NCI-H1105 treated with DMSO at 0.1 percent for 48 hours (cell line): ENCODE measurements at places on chromosomes 5 and 9.

DNA sequence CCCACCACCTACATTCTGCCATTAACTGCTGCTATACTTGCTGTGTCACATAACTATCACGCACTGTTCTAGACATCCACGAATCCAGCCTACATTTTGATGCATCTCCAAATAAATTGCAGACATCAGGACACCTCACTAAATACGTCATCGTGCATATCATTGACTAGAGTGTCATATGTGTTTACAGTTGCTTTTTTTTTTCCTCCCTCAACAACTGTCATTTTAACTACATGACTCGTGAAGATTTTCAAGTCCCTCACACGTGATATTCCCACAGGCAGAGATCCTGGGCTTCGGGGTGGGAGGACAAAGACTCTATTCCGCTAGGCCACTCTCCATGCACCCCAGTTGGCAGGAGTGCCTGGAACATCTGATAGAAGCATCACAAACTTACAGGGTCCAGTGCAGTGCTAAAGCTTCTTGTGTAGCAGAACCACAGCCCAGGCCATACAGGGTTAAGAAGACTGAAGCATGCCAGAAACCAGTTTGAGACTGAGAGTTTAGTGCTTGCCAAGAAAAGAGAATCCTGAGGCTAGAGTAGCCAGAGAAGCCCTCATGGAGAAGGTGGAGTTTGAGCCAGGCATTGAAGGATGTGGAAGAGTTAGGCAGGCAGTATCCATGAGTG, 1.1 kb downstream of the PCYOX1L start:
- DNase-seq, result no peak

DNA sequence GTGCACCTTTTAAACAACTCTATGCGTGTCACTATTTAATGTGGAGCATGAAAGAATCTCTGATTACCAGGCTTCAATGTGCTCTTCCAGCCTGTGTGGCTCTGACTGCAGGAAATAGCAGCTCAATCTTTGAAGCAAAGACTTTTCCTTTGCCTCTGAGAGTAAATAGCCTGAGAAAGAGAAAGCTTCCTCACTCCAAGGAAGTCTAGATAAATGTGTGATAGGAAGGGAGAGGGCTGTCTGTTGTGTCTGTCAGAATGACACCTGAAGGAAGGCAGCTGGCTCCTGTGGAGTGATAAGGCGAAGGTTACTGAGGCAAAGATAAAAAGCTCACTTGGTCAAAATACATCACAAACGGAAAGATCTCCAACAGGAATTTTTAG, 205.3 kb upstream of the HAPLN1 start:
- DNase-seq, result no peak

- no peak for DNase-seq
Observed at GRCh38 chr9:124598048-124598447, 90.8 kb upstream of the NR5A1 start.

DNA sequence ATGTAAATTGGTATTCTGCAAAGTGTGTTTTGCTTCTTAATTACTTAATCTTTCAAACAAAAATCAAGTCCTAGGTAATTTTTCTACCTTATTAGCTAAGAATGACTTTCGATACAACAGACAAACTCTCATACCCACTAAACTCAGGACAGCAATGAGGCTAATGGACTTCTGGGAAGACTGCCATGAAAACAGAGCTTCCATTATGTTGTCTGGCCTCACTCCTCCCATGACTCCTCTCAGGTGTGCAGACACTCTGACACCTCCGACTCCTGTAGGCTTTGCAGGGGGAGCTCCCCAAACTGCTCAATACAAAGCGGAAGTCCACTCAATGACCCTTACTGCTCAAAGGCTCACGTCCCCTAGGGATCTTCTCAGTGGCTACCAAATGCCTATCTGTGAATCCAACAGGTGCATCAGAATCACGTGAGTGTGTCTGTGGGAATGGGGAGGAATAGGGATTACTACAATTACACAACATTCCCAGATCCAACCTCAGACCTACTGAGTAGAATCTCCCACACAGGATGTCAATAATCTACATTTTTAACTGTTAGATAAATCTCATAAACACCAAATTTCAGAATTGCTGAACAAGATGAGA, 289.9 kb downstream of the RAB3C start:
- DNase-seq, result peak; percentile 90

- no peak for DNase-seq
Observed at GRCh38 chr9:89361816-89362646, 43.7 kb downstream of the SECISBP2 start.

DNA sequence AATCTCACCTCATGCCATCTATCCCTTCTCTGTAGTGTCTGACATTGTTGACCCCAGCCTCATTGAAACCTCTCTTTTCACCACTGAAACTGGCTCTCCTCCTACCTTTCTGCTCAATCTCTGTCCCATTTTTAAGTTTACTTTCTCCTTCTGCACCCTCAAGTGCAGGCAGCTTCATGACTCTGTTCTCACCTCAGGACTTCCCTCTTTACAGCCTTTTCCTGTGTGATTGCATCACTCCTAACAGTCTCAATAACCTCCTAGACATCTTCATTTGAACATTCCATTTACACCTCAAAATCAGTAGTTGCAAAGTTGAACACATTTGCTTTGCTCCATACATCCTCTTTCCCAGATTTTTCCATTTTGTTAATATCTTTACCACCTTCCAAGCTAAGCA, 172.1 kb downstream of the RASEF start:
- DNase-seq, result no peak
